ENCODE measurements at places on chromosomes 2 and 18.

DNA sequence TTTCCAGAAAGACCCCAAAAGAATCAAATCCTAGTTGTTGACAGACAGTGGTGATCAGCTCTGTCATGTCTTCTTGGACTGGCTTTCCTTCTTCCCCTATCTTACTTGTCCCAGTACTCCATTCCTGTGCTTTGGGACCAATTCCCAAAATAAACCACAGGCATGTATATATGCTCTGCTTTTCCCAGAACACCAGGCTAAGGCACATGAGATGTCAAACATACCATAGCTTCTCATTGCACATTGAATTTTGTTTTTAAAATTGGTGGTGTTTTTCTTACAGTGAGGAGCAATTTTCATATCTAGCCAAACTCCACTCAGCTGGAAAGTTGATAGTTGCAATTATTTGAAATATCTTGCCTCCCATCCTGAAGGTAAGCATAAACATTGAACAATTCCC lies 88.9 kb upstream of the RGPD4 start:
- no peak for DNase-seq

- DNase-seq = no peak
Measured at GRCh38 chr18:74064510-74064909, 83.1 kb downstream of the FBXO15 start.

DNA sequence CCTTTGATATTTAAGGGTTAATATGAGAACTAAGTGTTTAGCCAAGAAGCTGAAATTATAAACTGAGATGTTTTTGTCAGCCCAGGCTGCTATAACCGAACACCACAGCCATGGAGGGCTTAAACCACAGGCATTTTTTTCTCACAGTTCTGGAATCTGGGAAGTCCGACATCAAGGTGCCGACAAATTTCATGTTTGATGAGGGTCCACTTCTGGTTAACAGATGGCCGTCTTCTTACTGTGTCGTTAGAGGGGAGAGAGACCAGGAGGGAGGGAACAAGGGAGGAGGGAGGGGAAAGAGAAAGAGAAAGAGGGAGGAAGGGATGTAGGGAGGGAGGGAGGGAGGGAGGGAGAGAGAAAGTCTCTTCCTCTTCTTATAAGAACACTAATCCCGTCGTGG lies 6.5 kb upstream of the CNDP2 start:
- DNase-seq = no peak

DNA sequence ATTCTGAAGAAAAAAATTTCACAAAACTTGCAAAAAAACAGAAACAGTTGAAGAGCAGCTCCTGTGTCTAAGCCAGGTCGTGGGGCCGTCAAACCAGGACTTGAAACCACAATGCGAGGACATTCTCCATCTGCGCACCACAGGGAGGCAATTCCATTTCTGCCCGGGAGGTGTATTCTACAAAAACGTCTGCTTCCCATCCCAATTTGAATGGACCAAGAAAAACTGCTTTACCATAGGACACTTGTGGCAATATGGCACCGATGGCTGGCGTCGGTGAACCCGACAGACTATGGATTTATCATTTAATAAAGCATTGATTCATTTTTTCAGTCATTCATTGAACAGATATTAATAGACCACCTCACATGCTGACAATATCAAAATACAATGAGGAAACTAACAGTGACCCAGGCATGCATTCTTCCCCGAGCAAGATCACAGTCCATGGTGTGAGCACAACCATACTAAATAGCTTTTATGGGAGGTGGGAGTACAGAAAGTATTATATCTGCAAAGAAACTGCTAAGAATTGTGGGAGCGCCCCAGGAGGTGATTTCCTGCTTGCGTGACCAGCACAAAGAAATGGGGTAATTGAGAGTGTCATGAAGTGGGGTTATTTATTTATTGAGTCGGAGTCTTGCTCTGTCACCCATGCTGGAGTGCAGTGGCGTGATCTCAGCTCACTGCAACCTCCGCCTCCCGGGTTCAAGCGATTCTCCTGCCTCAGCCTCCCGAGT lies 10.5 kb upstream of the ZAP70 start:
- no peak for DNase-seq

DNA sequence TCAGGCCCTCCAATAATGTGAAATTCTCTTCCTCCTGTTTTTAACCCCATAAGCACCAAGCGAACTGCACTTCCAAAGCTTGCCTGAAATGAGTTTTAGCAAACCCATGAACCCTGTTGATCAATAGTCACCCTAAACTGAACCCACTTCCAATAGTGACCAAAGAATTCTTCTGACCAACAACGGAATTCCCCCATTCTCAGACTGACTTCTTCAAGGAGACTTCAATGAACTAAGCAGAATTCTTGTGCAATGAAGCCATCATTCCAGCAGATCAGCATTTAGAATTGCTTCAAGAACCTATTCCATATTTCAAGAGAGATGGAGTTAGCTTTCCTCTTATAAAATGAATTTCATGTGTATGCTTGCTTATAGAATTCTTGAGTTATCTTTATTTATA lies 176.9 kb upstream of the FN1 start:
- DNase-seq = no peak

- DNase-seq = no peak
Measured at GRCh38 chr2:24521975-24522639, 31.1 kb downstream of the NCOA1 start.

DNA sequence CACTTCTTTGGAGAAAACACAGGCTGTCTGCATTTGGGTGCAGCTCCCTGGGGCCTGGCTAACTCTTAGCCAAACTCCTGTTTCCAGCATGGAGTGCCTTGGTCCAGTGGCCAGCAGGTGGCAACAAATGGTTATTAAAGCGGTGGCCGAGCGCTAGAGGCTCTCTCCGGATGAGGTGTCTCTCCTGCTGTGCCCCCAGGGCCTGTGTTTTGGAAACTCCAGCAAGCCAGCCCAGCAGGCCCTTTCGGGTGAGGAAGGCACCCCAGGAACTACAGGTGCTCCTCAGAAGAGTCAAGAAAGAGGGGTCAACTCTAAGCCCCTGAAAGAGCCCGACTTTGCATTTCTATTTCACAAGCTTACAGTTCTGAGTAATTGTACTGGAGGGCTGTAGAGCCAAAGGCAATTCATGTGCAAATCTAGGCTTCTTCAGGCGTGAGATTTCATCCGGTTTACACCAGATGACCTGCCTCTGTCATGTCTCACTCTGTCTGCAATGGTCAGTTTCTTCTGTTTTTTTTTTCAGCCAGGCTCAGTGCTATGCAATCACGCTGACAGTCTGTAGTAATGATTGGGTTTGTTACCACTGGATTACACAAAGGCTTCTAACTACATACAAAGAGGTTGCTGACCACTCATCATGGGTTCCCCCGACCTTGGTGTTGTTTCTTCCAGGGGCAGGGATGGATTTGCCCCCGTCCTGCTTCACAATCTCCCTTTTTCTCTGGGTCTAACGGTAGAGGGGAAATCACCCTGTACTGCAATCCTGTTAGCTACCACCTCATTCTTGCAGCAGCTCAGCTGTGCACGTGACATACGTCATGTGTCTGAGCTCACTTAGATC lies 7.6 kb upstream of the CHRNA1 start:
- DNase-seq = peak; percentile 36

DNA sequence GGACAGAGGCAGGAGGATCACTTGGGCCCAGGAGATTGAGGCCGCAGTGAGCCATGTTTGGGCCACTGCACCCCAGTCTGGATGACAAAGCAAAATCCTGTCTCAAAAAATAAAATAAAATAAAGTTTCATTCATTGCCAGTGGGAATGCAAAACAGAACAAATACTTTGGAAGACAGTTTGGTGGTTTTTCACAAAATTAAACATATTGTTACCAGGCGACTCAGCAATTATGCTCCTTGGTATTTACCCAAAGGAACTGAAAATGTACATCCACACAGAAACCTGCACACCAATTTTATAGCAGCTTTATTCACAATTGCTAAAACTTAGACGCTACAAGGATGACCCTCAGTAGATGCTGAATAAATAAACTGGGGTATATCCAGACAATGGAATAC lies 35.8 kb downstream of the FOSL2 start:
- DNase-seq = no peak

- DNase-seq = no peak
Measured at GRCh38 chr2:229159405-229159804, 111.7 kb downstream of the PID1 start.

- no peak for DNase-seq
Measured at GRCh38 chr2:206881708-206882410, 57.5 kb upstream of the CPO start.
